ENCODE measurements at places on chromosomes 13 and 19.

- DNase-seq: no peak
Observed at GRCh38 chr13:26680123-26680450, 80.5 kb downstream of the GPR12 start.

DNA sequence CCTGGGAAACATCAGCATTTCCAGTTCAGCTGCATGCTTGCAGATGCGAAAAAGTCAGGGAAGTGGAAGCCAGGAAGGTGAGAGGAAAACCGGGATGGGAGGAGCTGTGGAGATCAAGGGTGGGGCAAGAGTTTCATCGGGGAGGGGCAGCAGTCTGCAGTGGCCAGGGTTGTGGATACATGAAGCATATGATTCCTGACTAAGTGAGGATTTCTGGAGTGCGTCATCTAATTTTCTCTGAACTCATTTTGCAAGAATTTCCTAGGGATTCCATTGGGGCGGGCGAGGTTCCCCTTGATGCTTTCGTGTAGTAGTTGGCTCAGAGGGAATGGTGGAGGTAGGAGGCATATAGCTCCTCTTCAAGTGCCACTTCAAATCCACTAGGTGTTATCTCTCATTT is 344.1 kb upstream of the TMTC4 start:
- no peak for DNase-seq

GRCh38 chr19:30593356-30593755 is 221.2 kb downstream of the ZNF536 start:
- peak; percentile 72 for DNase-seq

DNA sequence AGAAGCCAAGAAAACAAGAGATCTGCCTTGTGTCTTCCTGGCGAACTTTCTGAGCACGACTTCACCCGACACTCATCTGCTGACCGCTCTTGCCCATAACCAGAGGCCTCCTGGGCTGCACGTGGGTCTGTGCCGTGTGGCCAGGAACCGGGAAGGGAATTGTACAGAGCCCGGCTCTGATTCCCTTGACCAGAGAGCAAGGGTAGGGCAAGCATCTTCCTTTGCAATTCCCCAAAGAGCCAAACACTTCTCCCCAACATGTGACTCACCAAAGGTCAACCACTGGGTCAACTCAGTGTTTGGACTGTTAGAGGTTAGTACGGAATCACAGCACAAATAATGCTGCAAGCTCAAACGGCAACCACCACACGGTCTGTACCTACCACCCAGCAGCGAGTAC is 48.9 kb downstream of the KLF2 start:
- DNase-seq: no peak

GRCh38 chr19:47156861-47157430 is 26.3 kb downstream of the SAE1 start:
- no peak for DNase-seq

DNA sequence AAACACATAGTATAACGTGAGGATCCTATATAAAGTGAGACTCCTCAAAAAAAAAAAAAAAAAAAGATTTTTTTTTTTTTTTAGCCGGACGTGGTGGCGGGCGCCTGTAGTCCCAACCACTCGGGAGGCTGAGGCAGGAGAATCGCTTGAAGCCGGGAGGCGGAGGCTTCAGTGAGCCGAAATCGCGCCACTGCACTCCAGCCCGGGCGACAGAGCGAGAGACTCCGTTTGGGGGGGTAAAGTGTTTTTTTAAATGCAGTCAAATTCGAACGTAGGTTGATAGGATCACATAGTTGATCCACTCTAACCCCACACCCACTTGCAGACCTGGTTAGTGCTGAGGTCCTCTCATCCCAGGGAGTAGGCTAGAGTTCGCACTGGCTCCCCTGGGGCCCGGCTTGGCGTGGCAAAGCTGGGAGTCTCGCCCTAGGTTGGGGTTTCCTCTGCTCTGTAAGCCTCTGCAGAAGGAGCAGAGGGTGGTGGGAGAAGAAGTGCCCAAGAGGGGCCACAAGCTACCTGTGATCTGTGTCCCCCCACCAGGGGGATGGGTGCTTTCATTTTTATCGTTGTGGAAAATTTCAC is 6.5 kb downstream of the RNF225 start:
- no peak for DNase-seq

GRCh38 chr13:37385956-37386670 is 212.5 kb downstream of the POSTN start:
- no peak for DNase-seq

- no peak for DNase-seq
Observed at GRCh38 chr19:54298357-54299125, 14.4 kb downstream of the LILRA5 start.

GRCh38 chr13:36006894-36007675 is 124.1 kb downstream of the DCLK1 start:
- DNase-seq: no peak

DNA sequence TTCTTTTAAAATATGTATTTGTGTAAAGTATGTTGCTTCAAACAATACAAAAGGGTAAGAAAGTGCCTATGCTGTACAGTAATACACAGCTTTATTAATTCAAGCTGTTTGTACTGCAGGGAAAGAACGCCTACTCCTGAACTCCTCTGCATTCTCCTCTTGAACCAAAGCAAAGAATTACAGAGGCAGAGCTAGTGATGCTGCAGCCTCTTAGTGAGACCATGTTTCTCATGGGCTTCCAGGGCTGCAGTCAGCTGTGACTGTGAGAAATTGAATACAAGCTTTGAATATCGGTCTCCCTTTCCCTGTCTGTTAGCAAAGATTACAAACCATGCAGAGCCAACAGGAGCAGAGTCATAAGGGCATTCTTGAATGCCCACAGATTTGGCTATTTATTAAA is 248.5 kb downstream of the SLITRK1 start:
- DNase-seq: no peak

- peak; percentile 56 for DNase-seq
Observed at GRCh38 chr19:29263305-29264135, 50.6 kb upstream of the UQCRFS1 start.

DNA sequence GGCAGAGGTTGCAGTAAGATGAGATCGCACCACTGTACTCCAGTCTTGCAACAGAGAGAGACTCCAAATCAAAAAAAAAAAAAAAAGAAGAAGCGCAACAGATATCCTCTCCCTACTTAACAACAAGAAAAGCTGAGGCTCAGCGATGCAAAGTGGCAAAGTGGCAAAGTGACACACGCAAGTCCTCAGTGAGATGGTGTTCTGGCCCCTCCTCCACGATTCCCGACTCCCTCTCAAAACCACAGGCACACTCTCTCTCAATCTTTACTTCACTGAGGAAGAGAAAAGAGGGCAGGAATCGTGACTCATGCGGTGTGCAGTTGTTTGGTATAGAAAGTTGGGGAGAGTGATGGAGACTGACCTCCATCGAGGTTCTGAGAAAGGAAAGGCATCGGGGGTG is 12.6 kb downstream of the FFAR2 start:
- DNase-seq: no peak

DNA sequence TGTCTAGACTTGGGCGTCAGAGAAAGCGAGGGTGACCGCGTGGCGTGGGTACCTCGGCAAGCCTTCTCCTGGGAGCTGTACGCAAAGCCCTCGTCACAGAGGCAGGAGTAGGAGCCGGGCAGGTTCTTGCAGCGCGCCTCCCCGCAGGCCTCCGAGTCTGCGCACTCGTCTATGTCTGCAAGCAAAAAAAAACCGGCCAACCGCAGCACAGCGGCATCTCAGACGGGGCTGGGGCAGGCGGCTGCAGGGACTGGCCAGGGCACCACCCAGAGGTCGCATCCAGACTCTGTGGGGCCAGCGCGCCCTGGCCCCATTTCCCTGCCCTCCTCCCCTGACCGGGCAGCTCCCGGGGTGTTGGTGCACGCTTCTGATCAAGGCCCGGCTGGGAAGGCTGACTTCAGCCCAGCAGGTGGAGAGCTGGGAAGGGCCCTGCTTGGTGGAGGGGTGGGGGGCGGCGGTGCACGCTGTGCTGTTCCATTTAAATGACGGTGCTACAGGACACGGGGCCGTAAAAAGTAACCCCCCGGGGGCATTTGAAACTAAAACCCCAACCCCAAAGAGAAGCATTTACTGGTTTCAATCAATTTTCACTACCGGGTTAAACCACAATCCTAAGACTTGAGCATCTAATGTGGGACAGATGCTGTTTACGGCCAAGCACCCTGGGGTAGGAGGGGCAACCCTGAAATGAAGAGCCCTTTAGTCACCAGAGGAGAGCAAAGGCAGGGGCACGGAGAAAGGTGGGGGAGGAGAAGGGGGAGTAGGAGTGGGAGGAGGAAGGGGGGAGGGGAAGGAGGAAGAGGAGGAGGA is 28.2 kb downstream of the GAS6 start:
- DNase-seq: peak; percentile 19

GRCh38 chr13:67635754-67636153 is 405.6 kb upstream of the PCDH9 start:
- no peak for DNase-seq

- peak; percentile 58 for DNase-seq
Observed at GRCh38 chr19:39110263-39110967, 15.2 kb upstream of the PAK4 start.

- no peak for DNase-seq
Observed at GRCh38 chr19:58317476-58318072, 9.2 kb upstream of the ZSCAN22 start.

GRCh38 chr19:12802267-12803106 is 618 bp downstream of the THSD8 start:
- DNase-seq: no peak

DNA sequence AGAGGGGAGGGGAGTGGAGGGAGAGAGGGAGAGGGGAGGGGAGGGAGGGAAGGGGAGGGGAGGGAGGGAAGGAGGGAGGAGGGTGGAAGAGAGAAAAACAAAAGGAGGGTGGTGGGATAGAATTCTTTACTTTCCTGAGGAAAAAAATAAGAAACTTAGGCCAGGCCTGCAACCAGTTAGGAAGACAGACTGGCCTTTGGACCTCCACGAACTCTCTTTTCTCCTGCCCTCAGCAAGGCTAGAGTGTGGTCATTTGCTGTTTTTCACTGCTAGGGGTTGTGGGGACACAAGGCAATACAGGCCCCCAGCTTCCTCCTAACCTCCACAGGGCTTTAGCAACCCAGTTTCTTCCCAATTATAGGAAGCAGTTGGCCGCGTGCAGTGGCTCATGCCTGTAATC is 4.2 kb downstream of the CCDC8 start:
- no peak for DNase-seq

DNA sequence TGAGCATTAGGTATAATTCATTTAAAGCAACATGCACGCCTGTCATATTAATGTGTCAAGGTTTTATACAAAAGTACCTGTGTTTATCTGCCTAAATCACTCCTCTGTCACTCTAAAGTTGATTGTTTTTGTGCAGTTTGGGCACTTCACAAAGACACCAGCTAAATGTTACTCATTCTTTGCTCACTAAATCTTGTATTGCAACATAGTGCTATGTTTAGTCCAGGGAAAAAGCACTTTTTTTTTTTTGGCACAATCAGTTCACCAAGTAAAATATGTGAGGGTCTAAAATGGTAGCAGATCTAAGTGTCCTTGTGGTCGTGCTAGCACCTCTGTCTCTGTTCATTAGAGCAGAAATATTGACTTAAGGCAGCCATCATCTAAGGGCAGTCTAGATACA is 2526.7 kb upstream of the PCDH20 start:
- DNase-seq: no peak

GRCh38 chr19:23867895-23868294 is 46.8 kb upstream of the ZNF726 start:
- no peak for DNase-seq

DNA sequence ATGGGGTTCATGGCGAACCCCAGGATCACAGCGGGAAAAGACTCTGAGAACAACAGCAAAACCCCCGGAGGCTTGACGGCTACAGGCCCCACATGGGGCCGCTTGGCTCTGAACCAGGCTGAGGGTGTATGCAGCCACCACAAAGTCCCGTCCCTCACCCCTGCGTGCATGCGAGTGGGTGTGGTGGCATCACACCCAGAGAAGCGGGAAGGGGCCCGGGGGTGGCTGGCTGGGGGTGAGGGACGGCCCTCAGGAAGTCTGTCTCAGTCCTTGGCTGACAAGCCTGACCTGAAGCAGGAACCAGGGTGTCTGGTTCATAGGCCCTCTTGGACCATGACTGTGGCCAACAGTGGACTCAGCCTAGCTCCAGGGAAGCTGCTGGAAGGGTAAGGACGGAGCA is 34.2 kb downstream of the CEBPG start:
- no peak for DNase-seq

DNA sequence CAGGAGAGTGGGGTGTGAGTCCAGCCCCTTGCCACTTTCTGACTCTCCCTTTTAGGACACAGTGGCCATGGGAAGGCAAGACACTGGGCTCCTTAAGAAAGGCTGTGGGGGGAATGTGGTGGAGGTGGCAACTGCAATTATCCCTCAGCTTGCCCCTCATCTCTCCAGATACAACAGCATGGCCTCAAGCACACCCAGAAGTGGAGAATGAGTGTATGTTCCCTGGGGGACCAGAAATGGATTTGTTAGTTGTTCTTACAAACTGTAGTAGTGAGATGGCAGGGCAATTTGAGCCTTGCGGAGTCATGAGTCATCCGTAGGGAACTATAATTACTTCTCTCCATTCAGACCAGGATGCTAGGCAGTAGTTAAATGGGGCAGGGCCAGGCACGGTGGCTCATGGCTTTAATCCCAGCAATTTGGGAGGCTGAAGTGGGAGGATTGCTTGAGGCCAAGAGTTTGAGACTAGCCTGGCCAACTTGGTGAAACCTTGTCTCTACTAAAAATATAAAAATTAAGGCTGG is 25.6 kb upstream of the CXCL17 start:
- DNase-seq: peak; percentile 10

DNA sequence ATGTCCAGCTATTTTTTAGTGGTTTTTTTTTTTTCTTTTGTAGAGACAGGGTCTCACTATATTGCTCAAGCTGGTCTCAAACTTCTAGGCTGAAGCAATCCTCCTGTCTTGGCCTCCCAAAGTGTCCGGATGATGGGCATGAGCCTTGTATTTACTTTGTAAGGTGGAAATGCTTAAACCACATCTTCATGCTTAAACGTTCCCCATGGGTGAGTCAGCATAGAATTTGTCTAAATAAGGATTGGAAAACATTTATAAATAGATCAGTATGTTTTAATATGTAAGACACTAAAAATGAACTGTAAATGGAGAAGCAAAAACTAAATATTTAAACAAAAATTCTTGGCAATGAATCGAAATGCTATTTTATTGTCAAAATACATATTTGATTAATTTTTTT is 698.0 kb downstream of the PCDH9 start:
- no peak for DNase-seq

- no peak for DNase-seq
Observed at GRCh38 chr19:29943615-29944014, 1.6 kb downstream of the URI1 start.

- DNase-seq: no peak
Observed at GRCh38 chr13:41746259-41746658, 214.7 kb downstream of the VWA8 start.

DNA sequence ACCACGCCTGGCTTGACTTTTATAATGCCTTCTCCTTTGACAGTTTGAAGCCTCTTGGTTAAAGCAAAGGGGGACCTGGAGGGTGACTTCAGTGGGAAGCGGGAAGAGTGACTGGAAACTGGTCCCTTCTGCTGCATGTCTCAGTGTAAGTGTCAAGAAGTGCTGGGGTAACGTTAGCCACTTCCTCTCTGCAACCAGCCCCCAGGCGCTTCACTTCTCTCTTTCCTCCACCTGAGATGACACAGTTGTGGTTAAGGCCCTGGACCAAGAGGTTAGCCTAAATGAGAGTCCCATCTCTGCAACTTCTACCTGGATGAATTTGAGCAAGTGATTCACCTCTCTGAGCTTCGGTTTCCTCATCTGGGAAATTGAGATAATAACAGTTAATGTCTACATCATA is 16.3 kb downstream of the LEUTX start:
- DNase-seq: no peak

Measured in NCI-H446 (cell line).